NCI-H2227 treated with DMSO at 0.1 percent for 48 hours (cell line): ENCODE measurements at places on chromosomes 5 and 9.

GRCh38 chr5:180105827-180106312, 34.3 kb upstream of the RNF130 start:
- no peak for DNase-seq

DNA sequence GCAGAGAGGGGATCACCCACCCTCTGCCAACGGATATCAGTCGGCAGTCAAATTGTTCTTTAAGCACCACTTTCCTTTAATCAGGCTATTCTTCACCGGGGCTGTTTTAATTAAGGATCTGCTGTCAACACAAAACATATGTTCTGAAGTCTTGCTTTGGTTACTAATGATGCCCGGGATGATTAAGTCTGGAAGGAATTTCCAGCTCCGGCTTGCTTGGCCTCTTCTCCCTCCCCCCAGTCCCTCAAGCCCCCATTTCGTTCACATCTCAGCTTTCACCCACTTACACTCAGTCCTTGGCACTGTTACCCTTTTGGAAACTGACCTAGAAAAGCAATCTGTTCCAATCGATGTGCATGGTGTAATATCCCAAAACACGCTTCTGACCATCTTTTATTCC, 74.7 kb downstream of the MSX2 start:
- no peak for DNase-seq

DNA sequence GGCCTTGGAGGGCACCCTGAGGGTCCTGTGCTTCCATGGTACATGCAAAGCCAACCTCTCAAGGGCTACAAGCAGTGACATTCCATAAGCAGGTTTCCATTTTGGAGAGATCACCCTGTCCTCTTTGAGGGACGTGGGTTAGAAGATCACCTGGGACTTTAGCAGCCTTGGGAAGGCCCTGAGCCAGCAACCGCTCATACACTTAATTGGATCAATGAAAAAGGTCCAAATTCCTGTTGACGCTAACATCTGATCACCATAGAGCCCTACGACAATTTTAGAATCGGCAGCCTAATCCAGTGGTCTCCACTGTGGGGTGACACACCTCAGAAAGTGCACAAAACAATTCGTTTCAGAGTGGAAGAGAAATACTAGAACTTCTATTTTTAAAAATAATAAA, 196.0 kb upstream of the NR3C1 start:
- no peak for DNase-seq

DNA sequence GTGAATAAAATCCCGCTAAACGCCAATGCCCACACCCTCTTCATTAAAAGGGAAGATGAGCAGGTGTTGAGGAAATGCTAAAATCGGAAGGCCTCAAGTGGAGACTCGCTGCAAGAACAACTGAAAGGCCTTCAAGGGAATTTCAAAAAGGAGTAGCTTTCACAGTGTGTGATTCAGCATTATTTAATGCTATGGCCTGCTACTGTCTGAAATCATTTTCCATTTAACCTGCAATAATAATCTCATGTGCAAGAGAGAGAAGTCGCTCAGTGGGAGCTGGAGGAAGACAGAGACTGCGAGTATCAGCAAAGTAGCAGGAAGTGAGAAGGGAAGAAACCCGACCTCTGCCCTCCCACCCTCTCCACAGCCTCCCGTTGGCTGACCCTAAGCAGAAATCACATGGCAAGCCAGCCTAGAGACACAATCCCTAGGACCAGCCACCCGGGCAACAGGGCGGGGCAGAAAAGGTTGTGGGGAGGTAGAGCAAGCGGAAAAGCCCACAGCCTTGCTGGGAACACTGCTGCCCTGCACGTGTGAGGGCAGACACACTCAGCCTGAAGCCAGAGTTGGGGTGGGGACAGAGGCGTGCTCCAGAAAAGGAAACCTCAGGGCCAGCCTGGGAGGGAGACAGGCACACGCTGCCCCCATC, 39.9 kb upstream of the CTSL start:
- no peak for DNase-seq
